ENCODE measurements at places on chromosomes 5 and 9.

DNA sequence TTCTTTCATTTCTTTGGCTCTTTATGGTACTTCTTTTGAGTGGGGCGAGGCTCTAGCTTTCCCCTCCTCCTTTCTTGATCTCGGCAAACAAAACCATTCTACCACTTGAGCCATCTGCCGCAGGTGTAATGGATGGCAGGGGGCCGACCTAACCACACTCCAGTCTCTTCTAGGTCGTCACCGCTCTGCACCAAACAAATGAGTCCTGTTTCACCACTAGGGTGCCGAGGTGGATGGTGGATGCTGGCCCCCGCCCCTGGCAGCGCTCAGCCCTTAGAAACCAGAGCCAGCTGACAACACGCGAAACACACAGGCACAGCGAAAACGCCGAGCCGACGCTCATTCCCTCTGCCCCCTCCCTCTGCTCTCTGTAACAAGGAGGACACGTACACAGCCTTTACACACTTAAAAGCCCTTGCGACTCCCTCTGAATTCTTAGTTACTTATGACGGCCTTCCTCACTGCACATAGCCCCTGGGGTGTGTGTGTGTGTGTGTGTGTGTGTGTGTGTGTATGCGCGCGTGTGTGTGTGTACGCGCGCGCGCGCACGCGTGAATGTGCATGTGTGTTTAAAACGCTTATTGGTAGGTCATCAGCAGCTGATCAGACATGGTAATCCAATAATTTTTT is 199.4 kb downstream of the MEF2C start:
- DNase-seq, result no peak

DNA sequence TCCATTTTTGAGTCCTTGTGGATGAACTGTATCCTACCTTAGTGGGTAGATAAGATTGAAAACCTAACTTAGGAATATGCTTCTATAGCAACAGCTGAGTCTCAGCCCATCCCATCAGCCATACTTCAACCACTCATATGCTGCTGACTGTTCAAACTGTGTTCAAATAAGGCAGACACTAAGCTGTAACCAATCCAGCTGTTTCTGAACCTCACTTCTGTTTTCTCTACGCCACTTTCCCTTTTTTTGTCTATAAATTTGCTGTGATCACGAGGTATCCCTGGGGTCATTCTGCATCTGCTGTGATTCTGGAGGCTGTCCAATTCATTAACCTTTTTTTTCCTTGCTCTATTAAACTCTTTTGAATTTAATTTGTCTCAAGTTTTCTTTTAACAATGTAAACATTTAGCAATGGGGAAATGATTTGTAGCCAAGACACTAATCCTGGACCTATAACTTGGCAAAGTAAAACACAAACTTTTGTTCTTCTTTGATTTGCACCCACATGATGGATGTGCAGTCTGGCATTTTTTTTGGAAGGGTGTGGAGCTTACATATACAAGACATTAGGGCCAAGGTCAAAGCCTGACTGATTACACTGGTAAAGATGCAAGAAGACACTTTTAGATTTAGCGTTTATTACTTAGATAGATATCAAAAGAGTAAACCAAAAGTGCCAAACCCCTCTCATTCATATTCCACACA is 14.9 kb upstream of the SCGB3A2 start:
- no peak for DNase-seq

GRCh38 chr5:35230038-35230611 is at the start of gene PRLR:
TSS of gene PRLR (minus strand) at chr5:35230487. CDS start at chr5:35089620, 140,867 bp downstream.
- DNase-seq, result no peak

DNA sequence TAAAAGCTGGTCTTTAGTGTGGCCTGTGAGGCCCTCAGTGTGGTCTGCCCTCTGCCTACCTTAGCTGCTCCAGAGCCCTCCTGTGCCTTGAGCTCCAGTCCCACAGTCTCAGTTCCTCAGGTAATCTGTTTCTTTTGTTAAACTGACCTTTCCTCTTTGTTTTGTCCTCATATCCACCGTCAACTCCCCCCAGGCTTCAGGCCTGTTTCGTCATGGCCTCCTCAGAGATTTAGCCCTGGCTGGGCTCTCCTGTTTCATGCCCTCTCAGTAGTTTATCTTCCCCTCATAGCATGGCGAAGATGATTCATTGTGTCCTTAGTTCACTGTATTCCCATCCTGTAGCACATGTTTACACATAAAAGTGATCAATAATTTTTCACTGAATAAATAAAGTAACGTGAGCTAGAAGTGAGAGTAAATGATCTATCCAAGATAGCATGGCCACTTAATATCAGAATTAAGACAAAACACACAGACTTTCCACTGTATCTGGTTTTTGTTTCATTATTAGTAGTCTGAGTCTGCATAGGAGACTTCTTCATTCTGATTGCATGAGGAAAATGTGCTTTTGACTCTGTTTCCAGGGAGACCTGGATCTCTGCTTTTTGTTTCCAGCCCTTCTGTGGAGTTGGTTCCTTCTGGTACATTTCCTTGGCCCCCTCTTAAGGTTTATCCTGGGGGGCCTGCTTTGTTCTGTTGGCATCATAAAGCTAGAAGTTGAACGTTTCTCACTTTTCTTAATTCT is 70.5 kb downstream of the SNX24 start:
- DNase-seq, result no peak
